ENCODE measurements at places on chromosomes 7 and 10. TPM values are rescaled to one million over a fixed set of nuclear protein-coding genes. Genes with fewer than 3 reads are reported as not detected.

LIPN gene
- total RNA-seq: not detected

POT1 gene
- 13.4 TPM for total RNA-seq

TBATA gene
- not detected for total RNA-seq

SLC26A3 gene
- total RNA-seq: not detected

- DNase-seq: no peak
These were observed 27.4 kb upstream of the POU6F2 start for GRCh38 chr7:38950309-38950708.

Measured in Right ventricle myocardium superior (tissue), 1 donor.